ENCODE measurements at places on chromosomes 7 and 10.

DNA sequence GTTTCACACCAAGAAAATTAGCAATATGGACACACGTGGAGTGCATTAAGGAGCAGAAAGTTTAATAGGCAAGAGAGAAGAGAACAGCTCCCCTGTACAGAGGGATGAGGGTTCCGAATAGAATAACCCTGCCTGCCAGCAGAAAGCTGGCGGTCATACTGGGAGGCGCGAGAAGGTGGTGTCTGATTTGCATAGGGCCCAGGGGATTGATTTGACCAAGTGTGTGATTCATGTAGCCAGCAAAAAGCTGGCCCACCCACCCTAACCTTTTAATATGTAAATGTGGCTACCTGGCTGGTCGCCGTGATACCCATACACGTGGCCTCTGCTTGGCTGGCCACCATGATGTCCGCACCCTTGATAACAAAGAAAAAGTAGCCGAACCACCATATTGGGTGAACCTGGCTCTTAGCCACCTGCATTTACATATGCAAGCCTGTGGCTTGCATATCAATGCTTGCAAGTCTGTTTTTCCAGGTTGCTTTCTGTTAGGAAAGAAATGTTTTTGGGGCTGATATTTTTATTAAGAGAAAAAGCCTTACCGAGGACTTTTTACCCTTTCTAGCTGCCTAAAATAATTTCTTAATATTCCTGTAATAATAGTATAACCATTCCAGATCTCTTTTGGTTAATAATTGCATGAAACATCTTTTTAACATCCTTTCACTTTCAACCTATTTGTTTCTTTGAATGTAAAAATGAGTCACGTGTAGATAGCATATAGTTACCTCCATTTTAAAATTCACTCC, 20.5 kb upstream of the VWDE start:
- DNase-seq, result no peak

GRCh38 chr7:44602576-44602910, 3.9 kb upstream of the OGDH start:
- no peak for DNase-seq

DNA sequence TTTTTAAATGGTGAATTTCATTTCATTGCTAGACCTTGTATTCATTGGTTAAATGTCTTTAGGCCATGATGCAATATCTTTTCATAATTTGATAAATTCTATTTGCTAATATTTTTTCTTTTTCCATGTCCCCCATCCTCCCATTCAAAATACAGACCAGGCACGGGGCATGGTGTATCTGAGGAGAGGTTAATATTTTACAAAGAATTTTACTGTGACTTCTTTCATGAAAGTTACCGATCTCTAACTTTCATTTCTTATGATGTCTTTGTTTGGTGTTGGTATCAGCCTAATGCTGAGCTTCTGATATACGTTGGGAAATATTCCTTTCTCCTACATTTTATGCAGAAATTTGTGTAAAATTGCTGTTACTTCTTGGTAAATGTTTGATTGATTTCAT, 216.7 kb upstream of the IGFBP3 start:
- DNase-seq, result no peak

GRCh38 chr10:29324220-29324841, 35.5 kb downstream of the LYZL1 start:
- no peak for DNase-seq

DNA sequence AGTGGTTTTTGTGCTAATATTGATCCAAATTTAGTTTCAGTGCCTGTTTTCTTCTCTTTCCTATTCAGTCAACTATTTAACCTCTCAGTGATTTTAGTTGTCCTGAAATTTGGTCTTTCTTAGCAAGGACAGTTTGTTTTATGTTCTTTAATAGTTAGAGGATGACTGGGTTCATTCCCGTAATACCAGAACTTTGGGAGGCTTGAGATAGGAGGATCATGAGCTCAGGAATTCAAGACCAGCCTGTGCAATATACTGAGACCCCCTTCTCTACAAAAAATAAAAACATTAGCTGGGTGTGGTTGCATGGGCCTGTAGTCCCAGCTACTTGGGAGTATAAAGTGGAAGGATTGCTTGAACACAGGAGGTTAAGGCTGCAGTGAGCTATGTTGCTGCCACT, 148.3 kb downstream of the EXOC4 start:
- no peak for DNase-seq

- no peak for DNase-seq
Measured at GRCh38 chr10:121927318-121927840, 452 bp downstream of the ATE1 start.

GRCh38 chr7:143279186-143280098, 5.3 kb upstream of the TMEM139 start:
- DNase-seq, result peak; percentile 80

- DNase-seq, result no peak
Measured at GRCh38 chr7:96663457-96663856, 46.2 kb downstream of the SEM1 start.

- DNase-seq, result no peak
Measured at GRCh38 chr10:28130267-28130666, 131.4 kb upstream of the ODAD2 start.

GRCh38 chr10:98047009-98047741, 16.8 kb upstream of the CRTAC1 start:
- no peak for DNase-seq

DNA sequence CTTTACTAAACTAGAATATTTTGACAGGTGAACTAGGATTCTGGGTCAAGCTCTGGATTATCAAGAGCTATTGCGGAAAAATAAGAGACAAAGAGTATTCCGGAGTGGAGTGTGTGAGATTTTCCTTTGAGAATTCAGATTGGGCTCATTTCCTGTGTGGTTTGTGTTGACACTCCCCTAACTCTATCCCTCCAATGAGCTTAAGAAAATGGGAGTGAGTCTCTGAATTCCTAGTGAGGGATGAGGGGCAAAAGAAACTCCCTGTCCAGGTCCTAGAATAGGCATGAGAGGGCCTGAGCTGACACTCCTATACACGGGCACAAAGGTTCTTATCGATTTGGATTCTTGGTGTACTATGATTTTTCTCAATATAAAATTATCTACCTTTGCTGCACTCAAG, 10.2 kb downstream of the KLF14 start:
- no peak for DNase-seq

DNA sequence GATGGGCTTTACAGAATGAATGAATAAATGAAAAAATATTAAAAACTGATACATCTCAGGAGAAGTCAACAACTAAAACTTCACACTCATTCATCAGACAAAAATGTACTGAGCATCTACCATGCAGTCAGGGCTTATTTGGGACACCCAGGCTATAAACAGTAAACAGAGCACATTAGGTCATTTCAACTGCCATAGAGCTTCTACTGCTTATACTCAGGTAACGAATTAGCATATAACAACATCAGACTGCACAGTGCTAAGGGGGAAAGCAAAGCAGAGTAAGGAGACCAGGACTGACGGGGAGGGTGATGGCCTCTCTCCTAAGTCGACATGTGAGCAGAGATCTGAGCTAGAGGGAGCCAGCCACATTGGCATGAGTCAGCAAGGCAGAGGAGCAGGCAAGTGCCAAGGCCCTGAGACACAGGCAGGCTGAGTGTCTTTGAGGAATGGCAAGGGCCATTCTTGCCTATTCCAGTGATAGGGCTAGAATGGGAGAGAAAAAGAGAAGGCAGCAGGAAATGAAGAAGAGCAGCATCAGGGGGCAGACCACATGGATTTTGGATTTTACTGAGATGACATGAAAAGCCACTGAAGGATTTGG, 528.9 kb downstream of the PARD3 start:
- no peak for DNase-seq

DNA sequence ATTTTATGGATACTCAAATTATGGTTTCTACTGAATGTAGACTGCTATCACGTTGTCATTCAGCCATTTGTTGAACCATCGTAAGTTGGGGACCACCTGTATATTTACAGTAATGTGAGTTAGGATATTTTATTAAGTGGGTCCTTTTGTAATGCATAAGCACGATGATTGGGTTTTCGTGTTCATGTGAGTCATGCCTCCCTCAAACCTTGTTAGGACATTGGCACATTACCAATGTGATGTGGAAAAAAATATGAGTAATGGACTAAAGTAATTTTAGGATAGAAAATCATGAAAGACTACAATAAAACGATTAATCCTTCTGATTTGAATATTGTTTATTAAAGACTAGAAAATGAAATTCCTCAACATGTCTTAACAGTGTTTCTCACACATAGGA, 8.7 kb downstream of the SMC3 start:
- DNase-seq, result no peak

- peak; percentile 21 for DNase-seq
Measured at GRCh38 chr10:117424883-117425649, 49.8 kb upstream of the PDZD8 start.

GRCh38 chr10:33722067-33722466, 387.6 kb upstream of the NRP1 start:
- DNase-seq, result no peak

DNA sequence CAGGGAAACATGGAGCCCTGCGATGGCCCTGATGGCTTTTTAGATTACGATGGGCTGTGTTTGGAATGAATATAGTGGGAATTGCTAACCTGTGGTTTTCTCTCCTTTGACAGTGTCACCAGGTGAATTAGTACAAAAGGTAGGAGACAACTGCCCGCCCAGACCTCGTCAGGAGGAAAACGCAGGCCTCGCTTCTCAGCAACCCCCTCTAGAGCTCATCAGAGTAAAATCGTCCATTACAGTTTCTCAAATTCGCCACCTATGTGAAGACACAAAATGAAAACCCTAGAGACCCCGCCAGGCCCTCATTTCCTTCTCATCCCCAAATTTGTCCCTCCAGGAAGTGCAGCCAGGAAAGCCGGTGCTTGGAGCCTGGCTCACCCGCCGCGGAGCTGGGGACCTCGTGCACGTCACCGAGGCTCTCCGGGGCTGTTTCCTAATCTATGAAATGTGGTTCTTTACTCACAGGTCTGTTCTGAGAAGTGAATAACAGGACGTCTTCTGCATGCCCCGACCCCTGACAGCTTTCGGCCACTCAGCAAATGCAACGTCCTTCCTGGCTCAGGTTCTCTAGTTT, 143.7 kb downstream of the VIPR2 start:
- no peak for DNase-seq

DNA sequence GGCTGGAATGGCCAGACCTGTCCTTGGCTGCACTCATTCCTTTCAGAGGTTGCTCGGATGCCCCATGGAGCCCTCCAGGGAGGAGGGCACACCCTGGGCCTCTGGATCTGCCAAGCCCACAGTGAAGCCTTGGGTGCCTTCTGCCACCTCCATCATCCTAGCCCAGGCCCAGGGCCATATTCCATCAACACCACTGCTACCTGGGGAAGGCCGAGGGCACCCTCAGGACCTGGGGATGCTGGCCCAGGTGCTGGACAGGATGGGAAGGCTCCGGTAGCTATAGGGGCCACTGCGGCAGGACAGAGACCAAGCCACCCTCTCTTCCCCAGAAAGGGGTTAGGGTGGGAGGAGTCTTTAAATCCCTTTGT, 810 bp downstream of the OPN4 start:
- no peak for DNase-seq

DNA sequence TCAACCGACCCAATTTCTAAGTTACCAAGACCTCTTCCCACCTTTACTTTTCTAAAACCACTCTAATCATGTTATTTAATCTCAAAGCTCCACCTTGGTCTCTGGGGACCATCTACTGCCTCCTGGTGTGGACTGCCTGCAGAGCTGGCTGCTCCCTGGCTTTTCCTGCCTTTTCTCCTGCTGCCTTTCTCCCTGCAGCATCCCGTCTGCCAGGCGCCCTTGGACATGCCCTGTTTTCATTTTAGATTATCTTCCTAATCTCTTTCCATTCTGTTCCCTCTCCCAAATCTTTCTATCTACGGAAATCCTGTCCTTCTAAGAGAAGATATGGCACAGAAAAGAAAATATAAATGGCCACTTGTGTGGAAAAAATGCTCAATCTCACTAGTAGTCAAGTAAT, 23.1 kb downstream of the TCAF1 start:
- DNase-seq, result no peak

DNA sequence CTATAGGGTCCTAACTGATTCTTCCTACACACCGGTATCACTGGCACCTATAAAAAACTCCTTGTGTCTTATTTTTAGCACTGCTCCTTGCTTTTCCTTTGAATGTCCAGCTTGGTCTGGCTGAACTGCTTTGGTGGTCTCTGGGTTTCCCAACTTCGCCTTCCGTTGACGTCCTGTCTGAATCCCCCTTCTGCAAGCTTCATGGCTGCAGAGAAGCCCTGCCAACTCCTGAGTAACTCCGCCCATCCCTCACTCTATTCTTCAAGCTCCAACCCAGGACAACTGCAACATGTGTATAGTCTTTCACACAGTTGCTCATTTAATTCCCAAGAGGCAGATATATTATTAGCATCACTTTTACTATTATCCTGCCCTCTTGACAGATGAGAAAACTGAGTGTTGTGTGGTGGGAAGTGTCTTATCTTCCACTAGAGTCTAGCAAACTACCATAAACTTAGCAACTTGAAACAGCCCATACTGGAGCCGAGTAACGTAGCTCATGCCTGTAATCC, 40.9 kb downstream of the MTURN start:
- no peak for DNase-seq

All from eye (tissue), 1 donor.